ENCODE measurements at places on chromosomes 7 and 10.

GRCh38 chr10:97131181-97131628 is 54.6 kb downstream of the SLIT1 start:
- no peak for DNase-seq

GRCh38 chr7:8514781-8515519 is 81.5 kb downstream of the NXPH1 start:
- no peak for DNase-seq

DNA sequence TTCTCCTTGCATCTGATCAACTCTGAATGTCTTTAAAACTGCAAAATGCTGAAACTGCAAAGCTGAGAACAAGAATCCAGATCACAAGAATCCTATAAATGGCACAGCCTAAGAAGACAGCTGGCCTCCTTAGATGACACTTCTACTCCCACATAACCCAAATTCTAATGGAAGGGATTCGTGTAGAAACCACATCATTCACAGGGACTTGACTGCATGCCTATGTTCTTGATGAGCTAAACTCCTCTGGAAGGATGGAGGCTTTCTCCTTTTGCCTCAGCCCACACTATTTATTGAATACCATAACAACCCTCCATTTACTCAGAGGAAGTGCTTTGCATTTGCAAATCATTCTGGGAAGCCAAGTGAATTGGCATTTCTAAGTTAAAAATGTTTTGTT is 252.5 kb upstream of the VWC2 start:
- DNase-seq: no peak

DNA sequence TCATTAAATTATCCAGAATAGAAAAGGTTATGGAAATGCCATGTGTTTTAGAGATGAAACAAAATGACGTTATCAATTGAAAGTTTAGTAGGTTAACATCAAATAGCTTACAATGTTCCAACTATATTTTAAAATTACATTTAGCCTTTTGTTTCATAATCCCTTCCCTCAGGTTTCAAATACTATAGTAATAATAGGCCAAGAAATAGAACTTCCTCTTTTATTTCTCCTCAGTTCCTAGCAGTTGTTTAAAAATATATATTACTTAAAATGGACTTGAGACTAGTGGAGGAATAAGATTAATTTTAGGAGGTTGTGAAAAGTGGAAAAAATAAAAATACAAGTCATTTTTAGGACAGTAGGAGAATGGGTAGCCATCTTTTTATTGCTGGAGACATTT is 16.4 kb upstream of the PDSS1 start:
- no peak for DNase-seq

- DNase-seq: no peak
These were observed 214.8 kb upstream of the CTBP2 start for GRCh38 chr10:125375210-125375609.

- no peak for DNase-seq
These were observed 561.2 kb upstream of the MKI67 start for GRCh38 chr10:128687408-128687807.

DNA sequence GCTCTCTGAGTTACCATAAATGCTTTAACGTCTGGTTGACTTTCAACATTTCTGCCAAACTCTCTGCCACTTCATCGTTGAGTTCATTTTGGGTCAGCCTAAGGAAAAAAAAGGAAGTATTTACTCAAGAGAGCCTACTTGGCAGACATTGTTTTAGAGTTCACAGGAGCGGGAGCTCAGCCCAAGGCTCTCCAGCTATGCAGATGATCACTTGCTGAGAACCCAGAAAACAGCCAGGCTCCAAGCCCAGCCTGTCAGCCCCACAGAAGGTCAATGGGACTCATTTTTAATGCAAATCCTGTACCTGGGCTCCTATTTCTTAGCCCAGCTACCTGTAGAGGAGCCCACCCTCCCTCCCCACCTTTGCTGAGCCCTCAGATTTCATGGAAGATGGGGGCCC is 45.5 kb downstream of the NOD1 start:
- peak; percentile 88 for DNase-seq

DNA sequence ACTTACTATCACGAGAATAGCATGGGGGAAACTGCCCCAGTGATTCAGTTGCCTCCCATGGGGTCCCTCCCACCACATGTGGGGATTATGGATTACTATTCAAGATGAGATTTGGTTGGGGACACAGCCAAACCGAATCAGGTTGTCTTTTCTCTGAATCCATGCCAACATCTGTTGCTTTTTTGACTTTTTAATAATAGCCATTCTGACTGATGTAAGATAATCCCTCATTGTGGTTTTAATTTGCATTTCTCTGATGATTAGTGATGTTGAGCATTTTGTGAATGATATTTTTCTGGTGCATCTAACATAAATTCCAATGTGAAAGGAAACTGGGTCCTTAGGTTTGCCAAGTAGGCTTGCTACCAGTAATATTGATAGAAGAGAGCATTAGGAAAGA is 69.0 kb upstream of the ARHGAP21 start:
- no peak for DNase-seq

- no peak for DNase-seq
These were observed 6.6 kb downstream of the GDF10 start for GRCh38 chr10:47306387-47307210.

DNA sequence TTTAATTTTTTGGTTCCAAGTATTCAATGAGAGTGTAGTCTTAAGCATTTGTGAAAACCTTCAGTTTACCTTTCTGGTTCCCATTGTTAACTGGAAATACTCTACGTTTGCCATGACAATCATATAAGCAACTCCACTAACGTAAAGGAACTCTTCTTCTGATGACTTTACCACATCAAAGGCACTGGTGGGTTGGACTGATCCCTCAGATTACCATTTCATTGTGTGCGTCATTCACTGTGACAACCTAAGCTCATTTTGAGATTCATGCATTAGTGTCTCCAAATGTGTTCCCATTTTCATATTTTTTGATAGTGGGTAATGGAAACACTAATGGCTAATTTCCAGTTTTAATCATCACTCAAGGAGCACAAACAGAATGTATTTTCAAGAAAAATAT is 119.9 kb upstream of the COL1A2 start:
- DNase-seq: no peak

DNA sequence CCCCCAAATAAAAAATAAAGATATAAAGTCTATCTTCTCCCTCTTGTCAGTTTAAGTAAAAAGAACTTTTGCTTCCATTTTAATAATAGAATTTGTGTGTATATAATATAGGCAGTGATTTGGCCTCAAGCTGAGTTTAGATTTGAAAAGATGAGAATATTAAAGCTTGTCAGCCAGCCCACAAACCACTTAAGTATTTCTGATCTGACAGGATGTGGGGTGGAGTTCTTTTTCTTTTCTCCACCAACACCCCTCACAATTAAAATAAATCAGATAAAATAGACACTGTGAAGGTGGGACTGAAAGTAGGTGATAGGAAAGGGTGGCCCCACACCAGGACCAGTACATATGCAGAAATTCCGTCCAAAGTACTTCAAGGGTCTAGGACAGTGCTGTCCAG is 714.1 kb downstream of the AUTS2 start:
- DNase-seq: no peak

- DNase-seq: peak; percentile 18
These were observed 1.3 kb downstream of the BHLHA15 start for GRCh38 chr7:98212532-98213041.

DNA sequence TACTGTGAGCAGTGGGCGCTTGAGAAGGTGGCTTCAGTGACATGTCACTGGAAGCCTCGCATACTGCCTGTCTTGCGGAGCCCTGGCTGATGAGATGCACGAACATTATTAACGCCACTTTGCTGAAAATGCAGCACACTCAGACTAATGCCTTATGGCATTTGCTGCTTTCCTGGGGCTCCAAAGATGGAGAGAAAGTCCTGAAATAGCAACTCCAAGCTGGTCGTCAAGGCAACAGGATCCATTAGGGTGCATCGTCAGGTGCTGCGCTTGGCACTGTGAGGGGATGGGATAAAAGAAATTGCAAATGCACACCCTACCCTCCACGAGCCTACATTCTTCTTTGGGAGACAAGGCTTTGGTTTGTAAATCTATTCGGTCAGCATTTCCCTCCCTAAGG is 592.5 kb downstream of the TYW1 start:
- DNase-seq: no peak

GRCh38 chr7:74266191-74266963 is 12.2 kb upstream of the RFC2 start:
- no peak for DNase-seq

GRCh38 chr10:16919121-16919982 is 102.1 kb upstream of the RSU1 start:
- no peak for DNase-seq

DNA sequence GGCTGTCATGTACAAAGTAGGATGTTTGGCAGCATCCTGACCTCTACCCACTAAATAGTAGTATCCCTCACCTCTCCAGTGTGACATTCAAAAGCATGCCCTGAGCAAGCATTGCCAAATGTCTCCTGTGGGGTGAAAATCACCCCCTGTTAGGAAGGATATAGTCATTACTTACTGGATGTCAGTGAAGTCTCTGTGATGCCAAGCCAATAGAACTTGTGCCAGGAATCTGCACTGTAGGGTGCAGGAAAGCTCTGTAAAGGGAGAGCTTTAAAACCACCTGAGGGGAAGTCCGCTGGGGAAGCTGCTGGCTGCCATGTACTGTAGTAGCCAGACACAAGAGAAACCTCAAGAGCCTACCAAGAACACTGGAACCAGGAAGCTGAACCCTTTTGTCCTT is 170.7 kb upstream of the DKK1 start:
- DNase-seq: no peak

DNA sequence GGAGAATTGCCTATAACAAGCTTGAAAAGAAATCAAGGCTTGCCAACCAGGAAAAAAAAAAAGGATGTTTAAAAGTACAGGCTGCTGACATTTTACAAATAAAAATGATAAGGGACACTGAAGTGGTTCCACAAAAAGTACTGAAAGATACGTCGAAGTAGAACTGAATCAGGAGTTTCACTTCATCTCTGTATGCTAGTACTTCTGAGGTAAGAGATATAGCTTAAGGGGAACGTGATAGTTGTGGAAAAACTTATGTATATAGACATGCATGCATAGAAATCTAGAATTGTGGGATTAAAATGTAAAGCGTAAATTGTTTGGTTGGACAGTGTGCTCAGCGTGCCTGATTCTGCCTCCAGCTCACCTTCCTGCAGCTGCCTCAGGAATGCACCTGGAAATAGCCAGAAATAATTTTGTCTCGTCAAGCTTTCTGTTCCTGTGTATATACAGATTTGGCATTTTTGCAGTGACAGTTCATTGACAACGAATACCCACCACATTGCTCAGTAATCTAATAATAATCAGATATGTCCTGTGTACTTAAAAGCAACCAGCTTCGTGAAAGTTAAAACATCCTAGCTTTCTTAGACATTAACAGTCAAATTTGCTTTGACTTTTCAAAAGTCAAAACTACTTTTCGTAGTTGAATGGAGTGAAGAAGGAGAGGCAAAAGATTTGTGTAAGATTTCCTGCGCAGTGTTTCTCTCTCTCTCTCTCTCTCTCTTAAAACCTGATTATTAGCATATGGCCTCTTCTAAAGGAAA is 1.4 kb downstream of the SOSTDC1 start:
- no peak for DNase-seq

GRCh38 chr10:112954974-112955581 is 5.0 kb downstream of the TCF7L2 start:
- DNase-seq: no peak

DNA sequence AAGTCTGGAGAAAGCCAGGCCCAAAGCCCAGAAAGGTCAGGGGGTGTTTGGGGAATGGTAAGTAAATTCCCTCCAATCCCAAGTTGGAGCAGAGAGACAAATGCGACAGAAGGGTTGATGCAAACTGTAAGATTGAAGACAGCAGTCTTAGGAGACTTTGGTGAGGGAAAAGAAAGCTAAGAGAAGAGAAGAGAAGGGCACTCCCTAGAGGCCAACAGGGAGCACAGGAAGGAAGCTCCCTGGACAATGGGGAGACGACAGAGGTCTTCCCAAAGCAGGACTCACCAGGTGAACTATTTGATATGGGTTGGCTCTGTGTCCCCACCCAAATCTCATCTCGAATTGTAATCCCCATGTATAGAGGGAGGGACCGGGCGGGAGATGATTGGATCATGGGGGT is 151.5 kb downstream of the KIF20B start:
- DNase-seq: no peak

DNA sequence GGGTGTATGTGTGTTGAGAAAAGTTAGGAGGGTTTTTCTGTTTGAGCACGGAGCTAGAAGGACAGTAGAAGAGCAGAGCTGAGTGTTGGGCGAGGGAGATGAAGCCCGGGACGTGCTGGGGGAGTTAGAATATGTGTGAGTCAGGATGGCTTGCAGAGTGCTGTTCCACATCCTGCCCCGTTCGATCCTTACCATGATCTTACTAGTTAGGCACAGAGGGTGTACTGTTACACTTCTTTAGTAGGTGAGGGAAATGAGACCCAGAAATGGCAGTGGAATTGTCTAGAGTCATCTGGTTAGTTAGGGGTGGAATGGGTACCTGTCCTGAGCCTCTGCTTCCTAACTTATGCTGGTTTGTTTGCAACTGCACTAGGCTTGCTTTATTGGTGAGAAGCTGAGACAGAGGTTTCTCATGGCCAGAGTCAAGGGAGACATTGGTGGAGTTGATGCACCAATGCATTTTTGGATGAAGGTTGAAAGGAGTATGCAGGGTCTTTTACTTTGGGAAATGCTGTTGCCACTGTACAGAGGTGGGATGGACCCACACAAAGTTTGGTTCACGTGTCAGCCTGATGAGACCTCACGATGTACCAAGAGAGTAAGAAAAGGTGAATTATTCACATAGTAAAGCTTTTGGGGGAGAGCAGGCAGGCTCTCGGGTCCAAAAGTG is 42.4 kb downstream of the CCNY start:
- no peak for DNase-seq

DNA sequence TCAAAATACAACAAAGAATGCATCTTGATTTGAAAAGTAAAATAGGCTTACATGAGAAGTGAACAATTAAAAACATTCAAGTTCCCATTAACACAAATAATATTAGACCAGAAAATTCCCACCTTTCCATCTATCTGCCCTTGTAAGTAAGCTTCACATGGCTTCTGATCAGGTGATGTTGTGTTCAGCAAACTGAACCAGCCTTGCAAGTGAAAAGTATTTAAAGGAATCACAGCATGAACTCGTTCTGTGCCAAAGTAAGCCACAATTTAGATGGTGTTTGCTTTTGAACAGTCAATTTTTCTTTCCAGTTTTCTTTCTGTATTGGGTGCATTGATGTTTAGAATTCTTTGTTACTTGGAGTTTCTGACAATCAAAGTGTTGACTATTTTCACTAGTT is 347.9 kb downstream of the TNS3 start:
- DNase-seq: no peak

DNA sequence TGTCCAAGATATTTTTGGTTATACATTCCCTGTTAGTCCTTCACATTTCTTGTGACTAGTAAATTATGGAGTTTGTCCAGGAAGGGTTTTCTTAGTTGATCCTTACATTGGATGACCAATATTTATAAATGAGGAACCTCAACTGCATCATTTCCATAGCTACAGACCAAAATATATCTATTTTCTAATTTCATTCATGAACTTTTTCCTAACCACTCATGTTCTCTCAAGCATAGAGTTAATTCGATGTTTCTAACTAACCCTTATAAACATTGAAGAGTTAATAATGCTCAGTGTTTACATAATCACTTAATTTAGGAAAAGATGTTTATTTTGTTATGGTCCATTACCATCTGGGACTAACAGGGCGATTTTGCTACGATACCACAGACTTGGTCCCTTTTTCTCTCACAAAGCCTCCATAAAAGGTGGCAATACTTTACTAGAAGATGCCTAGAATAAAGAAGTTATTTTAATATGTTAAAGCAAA is 591.0 kb downstream of the MAGI2 start:
- no peak for DNase-seq

Data from tibial artery (tissue), 4 donors.